ENCODE measurements at places on chromosomes 12 and 14.
A peak's percentile ranks its signal among the peaks of the same experiment; 100 is the strongest.

DNA sequence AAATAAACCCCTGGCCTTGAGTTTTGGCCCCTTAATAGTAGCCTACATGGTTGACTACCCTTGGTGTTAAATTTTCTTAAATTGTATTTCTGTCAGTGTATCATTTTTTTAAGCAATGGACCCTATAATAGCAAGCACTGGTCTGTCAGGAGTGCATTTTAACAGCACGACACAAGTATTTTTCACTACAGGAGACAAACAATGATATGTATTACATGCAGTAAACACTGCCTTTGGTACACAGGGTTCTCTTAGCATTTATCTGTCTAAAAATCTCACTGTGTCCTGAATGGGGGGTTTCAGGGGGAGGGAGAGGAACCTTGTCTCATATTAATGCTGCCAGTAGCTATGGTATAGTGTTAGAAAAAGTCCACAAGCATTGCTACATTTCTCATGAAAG, 18.4 kb downstream of the LMO3 start:
- DNase-seq: no peak

GRCh38 chr14:91649930-91650329, 82.0 kb downstream of the CATSPERB start:
- DNase-seq: peak; percentile 25

GRCh38 chr12:59973515-59973914, 377.7 kb downstream of the SLC16A7 start:
- peak; percentile 97 for DNase-seq

DNA sequence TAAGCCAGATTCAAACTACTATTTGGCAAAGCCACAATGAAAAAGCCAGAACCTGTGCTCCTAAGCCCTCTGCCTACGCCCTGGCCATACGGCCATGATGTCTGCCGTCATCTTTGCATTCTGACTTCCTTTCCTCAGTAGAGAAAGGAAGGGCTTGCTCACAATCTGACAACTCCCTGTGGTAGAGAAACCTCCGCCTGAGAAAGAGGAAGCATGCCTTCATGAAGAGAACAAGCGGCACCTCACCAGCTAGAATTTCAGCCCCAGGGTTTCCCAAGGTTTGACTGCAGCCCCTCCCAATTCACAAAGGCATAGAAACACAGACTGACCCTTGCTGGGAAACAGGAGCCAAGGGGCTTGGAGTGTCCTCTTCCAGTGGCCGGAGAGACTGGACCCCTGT, 25.7 kb downstream of the TEP1 start:
- DNase-seq: no peak

DNA sequence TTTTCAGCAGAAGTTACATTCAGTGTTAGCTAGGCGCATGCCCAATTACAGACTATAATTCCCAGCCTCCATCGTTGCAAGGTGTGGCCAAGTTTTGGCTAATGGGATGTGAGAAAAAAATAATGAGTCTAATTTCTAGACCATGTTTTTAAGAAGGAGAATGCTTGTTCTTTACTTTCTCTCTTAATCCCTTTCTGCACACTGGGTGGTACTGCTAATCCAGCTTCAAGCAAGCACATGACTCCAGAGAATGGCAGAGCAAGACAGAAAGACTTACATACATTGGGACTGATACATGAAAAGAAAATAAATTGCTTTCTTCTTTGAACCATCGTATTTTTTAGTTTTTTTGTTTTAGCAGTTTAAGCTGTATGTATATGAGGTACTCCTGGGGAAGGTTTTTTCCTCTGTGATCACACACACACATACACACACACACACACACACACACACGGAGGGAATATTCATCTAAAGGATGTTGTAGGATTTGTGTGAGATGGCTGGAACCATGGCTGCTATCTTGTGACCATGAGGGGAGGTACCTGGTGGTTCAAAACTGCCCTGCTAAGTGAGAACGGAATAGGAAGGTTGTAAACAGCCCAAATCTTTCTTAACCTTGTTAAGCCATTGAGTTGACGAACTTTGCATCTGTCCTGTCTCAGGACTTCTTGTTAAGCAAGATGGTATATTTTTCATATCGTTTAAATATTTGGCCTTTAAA, 34.3 kb upstream of the LTA4H start:
- DNase-seq: no peak

- peak; percentile 41 for DNase-seq
These were observed 920.5 kb downstream of the NRXN3 start for GRCh38 chr14:79090641-79091180.

DNA sequence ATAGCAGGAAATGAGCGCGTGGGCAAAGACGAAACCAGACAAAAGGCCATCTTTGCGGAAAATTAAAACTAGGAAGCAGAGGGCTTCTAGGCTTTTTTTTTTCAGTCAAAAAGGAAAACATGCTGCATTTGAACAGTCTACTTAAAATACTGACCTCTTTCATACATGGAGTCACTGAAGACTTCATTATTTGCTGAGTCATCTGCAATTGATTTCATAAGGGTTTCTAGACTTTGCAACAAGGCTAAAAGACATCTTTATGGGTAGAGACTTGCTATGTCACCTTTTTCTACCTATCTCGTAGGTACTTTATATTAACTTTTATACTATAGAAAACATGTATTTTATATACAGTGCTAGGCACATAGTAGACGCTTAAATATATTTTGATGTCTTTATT, 238.4 kb downstream of the TMEM132D start:
- DNase-seq: no peak

DNA sequence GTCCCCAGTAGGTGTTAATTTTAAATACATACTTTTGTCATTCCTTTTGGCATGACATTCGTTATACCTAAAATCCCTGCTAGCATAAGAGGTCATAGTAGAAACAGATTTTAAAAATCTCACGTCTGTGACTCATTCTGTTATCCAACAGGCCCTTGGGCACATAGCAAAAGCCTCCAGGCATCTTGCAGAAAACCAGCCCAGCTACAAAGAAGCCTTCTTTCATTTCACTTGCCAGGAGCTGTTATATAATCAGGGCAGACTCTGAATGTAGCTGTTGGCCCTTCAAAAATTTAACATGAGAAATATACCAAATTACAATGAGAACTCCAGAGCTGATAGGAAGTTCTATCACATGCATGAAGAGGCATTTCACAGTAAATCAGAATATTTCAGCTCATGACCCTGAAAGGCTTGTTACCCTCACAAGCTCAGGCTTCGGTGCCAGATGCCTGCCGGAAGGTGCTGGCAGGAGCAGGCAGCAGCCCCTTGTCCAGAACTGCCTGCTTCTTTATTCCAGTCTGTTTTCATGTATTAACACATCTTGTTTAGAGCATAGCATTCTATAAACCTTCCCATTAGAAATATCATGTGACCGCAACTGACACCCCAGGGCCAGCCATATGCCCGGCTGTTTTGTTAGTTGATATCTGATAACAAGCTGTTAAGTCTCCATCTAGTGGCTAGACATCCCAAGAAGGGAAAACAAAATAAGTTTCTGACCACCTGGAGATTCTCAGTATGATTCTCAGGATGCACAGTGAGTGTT, 17.8 kb downstream of the E2F7 start:
- peak; percentile 31 for DNase-seq

DNA sequence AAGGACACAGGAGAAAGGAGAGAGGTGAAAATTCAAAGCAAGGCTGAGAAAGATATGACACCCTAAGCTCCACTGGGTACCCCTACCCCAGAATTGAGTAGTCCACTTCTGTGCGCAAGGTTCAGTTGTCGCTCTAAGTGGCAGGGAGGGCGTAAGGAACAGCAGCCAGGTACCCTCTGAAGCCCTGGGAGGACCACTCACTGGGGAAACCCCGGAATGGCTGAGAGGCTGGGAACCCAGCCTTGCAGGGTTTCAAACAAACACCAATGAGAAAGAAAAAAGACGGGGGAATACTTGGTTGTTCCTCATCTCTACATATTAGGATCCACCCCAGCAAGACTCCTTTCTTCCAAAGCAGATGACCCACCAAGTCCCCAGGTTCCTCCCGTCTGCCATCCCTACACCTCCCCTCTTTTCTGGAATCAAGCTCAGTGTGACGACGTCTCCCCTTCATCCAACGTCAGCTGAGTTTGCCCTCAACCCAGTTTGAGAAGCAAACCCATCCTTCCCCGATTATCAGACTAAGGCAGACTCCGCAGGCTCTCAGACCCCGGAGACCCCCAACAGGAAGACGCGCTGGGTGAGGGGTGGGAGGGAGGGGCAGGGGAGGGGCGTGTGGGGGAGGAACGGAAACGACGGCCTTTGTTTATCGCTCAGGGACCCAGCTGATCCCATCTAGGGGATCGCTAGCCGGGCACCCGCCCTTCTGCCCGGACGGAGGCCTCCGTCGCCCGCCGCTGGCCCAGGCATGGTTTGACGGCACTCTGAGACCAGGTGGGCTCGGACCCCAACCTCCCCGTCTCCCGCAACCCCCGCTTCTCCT, 795 bp downstream of the LMBR1L start:
- DNase-seq: no peak

DNA sequence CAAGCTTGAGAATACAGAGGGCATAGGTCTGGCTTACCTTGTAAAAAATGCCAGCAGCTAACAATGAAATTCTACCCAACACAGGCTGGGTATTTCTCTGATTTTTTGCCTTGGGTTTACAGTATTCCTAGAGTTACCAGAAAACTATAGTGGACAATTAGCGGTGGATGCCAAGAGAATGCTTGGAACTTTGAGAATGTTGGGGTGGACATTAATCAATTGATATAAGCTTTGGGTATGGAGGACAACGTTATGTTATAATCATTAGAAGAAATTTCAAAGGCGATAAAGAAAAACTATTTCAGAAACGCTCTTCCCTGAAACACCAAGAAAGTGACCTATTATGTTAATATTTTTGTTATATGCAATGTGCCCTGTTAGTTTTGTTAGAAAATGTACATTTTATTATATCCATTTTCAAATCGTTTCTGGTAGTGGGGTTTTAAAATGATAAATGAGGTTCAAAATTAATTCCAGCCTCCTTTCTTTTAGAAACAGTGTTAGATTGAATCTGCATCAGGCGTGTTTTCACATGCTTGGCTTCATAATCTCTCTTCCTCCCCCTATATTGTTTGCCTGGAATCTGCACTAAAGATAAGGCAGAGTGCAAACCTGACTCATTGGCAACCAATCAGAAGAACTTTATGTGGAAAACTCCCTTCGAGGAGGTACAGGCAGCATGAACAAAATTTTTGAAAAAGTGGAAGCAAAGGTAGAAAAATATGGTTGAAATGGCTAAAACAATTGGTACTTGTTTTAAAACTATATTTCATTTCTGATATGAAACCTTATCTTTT, 1.4 kb upstream of the PTPRQ start:
- no peak for DNase-seq

Measured in EH (cell line).